Progenitor cell of endocrine pancreas (in vitro differentiated cells): ENCODE measurements at places on chromosomes 5 and 9. TPM values are rescaled to one million over a fixed set of nuclear protein-coding genes. Genes with fewer than 3 reads are reported as not detected.

DNA sequence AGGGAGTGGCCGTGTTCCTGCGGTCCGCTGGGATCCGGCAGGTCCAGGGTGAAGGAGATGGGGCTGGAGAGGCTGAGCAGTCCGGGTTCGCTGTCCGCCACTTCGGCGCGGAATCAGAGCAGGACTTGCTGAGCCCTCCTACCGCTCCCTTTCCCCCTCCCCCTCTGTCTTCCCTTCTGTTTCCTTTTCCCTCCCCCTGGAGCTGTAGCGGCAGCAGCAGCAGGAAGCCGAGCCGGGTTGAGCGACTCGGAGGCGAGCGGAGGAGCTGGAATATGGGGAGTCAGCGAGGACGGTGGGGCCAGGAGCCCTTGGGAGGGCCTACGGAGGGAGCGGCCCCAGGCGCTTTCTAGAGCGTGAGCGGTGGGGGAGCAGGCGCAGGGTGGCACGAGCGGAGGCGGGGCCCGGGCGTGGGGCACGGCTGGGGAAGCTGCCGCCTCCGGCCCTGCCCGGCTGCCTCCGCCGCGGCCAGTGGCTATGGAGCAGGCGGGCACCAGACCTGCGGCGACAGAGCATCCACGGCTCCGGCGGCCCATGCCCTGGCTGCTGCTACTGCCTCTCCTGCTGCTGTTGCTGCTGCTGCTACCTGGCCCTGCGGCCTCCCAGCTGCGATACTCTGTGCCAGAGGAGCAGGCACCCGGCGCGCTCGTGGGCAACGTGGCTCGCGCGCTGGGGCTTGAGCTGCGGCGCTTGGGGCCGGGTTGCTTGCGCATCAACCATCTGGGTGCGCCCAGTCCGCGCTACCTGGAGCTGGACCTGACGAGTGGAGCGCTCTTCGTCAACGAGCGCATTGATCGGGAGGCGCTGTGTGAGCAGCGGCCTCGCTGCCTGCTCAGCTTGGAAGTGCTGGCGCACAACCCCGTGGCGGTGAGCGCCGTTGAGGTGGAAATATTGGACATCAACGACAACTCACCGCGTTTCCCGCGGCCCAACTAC is at the start of gene PCDHAC2:
PCDHAC2 (plus strand) TSS at position 184 of the 933 bp plus-strand sequence; CDS start at position 475, 291 bp downstream.
- H3K4me3 ChIP-seq, result peak within 1 kb of the TSS; percentile 80
- peak within 1 kb of the TSS; percentile 38 for H3K27ac ChIP-seq
- peak; percentile 42 for DNase-seq
- peaks cover 5% of the 10 kb centered on the region for H3K4me1 ChIP-seq

- H3K36me3 ChIP-seq, result no peaks in the 10 kb centered on the region
Measured at GRCh38 chr5:94908889-94909480, 290.5 kb downstream of the SLF1 start.

DNA sequence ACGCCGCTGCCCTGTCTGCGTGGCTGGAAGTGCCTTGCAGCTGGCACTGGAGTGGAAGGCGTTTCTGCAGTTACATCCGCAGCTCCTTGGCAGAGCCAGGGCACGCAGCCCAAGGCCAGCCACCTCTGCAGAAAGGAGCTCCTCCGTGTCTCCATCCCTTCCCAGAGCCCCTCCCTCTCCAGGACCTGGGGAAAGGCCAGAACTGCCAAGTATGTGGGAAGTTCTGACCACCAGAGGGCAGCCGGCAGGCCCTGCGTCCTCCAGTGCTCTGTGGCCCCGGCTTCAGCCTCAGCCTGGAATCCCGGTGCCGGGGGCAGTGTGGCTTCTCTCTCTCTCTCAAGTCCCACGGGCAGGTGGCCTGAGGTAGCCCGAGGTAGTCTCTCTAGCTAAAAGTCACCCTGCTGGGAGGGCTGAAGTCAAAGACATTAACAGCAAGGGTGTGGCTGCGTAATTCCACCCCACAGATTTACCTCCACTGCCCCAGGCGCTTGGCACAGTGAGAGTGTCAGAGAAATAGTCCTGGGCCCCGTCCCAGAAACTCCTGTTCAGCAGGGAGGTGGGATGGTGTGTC is 101.7 kb upstream of the FCN2 start:
- peaks cover 12% of the 10 kb centered on the region for H3K4me1 ChIP-seq
- no peak overlapping the region for H3K27ac ChIP-seq
- peak; percentile 47 for DNase-seq

GRCh38 chr5:117220730-117221129 is 646.1 kb upstream of the SEMA6A start:
- no peak for DNase-seq
- H3K27me3 ChIP-seq, result no peaks in the 10 kb centered on the region
- H3K4me3 ChIP-seq, result no peak overlapping the region
- H3K27ac ChIP-seq, result no peak overlapping the region

- peak overlapping the region; percentile 92 for H3K27ac ChIP-seq
- no peak overlapping the region for H3K4me3 ChIP-seq
- no peaks in the 10 kb centered on the region for H3K27me3 ChIP-seq
- no peak for DNase-seq
- peaks cover 3% of the 10 kb centered on the region for H3K36me3 ChIP-seq
Measured at GRCh38 chr5:160287378-160288051, 24.8 kb downstream of the CCNJL start.

GRCh38 chr5:150484964-150485692 is 22.8 kb upstream of the NDST1 start:
- H3K4me3 ChIP-seq, result peak overlapping the region; percentile 81
- no peak for DNase-seq
- H3K27me3 ChIP-seq, result no peaks in the 10 kb centered on the region
- H3K27ac ChIP-seq, result peak overlapping the region; percentile 94
- H3K4me1 ChIP-seq, result peaks cover 44% of the 10 kb centered on the region

- H3K4me3 ChIP-seq, result no peak overlapping the region
- H3K4me1 ChIP-seq, result no peaks in the 10 kb centered on the region
- no peaks in the 10 kb centered on the region for H3K36me3 ChIP-seq
- DNase-seq, result no peak
- H3K27me3 ChIP-seq, result no peaks in the 10 kb centered on the region
- H3K27ac ChIP-seq, result no peak overlapping the region
Measured at GRCh38 chr5:29130786-29131185, 2062.7 kb upstream of the CDH6 start.

GRCh38 chr5:150671509-150672236 is 10.6 kb downstream of the MYOZ3 start:
- H3K4me1 ChIP-seq, result no peaks in the 10 kb centered on the region
- no peak overlapping the region for H3K27ac ChIP-seq
- no peaks in the 10 kb centered on the region for H3K36me3 ChIP-seq
- H3K4me3 ChIP-seq, result peak overlapping the region; percentile 73
- DNase-seq, result peak; percentile 30

DNA sequence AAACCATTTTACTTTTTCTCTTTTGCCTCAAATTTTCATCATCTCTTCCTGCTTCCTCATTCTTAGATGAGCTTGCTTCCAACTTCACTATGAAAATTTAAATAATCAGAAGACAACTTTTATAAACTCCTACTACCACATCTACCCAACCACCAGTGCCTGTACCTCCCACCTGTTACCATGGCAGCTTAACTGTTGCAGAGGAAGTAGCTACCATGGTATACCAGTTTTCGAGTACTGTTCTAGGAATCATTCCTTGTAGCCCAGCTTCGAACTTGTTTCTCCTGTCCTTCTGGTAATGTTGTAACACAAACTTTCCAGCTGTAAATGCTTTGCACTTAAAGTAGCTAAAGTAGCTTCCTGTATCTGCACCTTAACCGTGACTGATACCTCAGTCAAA is 266.8 kb upstream of the NREP start:
- H3K36me3 ChIP-seq, result no peaks in the 10 kb centered on the region
- H3K27me3 ChIP-seq, result no peaks in the 10 kb centered on the region
- H3K27ac ChIP-seq, result no peak overlapping the region

- H3K4me1 ChIP-seq, result peaks cover 6% of the 10 kb centered on the region
- DNase-seq, result no peak
- H3K27ac ChIP-seq, result no peak overlapping the region
- H3K36me3 ChIP-seq, result no peaks in the 10 kb centered on the region
- H3K4me3 ChIP-seq, result no peak overlapping the region
Measured at GRCh38 chr5:34648840-34649158, 7.3 kb upstream of the RAI14 start.

DNA sequence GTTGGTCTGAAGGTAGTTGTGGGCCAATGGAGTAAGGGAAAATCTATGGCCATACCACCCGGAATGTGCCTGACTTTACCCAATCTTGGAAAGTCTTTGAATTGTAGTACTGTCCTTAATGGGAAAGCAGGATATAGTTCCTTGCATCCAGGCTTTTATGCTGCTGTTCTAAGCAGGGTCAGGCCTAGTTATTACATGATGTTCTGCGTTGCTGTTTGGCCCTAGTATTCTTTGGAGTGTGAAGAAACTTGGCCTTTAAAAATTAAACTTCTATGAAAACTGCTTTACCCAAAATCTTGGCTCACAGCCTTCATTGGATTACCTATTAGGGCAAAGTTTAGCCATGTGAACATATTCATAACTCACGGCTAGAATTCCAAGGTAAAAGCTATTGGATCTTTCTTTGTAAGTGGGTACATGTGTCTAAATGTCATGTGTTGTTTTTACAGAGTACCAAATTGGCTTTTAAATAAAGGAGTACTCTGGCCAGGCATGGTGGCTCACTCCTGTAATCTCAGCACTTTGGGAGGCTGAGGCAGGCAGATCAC is 211.1 kb downstream of the DTWD2 start:
- peaks cover 3% of the 10 kb centered on the region for H3K27me3 ChIP-seq
- no peak overlapping the region for H3K27ac ChIP-seq
- H3K36me3 ChIP-seq, result no peaks in the 10 kb centered on the region

DNA sequence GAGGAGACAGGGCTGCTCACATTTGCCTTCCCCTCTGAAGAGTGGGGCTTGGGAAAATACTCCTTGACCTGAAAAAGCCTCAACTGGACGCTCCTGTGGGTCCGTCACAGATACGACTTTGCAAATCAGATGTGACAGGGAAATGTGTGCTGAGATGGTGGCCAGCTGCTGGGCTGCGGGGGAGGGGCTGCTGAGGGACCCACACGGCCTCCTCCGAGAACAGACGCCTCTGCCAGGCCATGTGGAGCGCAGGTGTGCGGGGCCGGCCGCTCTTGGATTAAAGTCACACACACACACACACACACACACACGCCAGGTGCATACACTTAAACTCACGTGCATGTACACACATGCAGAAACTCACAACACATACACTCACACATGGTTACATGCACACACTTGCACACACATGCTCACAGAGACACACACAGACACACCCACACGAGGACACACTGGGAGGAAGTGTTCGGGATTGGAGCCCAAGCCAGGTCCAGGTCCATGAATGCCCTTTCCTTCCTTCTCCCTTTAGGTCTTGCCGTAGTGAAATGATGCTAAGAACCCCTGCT is 167.4 kb downstream of the GAPVD1 start:
- H3K36me3 ChIP-seq, result no peaks in the 10 kb centered on the region
- H3K4me1 ChIP-seq, result no peaks in the 10 kb centered on the region
- H3K27ac ChIP-seq, result no peak overlapping the region

GRCh38 chr5:118965890-118966289 is 22.5 kb downstream of the DTWD2 start:
- H3K36me3 ChIP-seq, result peaks cover 9% of the 10 kb centered on the region
- H3K27ac ChIP-seq, result no peak overlapping the region
- H3K4me3 ChIP-seq, result no peak overlapping the region
- DNase-seq, result no peak
- peaks cover 1% of the 10 kb centered on the region for H3K4me1 ChIP-seq

DNA sequence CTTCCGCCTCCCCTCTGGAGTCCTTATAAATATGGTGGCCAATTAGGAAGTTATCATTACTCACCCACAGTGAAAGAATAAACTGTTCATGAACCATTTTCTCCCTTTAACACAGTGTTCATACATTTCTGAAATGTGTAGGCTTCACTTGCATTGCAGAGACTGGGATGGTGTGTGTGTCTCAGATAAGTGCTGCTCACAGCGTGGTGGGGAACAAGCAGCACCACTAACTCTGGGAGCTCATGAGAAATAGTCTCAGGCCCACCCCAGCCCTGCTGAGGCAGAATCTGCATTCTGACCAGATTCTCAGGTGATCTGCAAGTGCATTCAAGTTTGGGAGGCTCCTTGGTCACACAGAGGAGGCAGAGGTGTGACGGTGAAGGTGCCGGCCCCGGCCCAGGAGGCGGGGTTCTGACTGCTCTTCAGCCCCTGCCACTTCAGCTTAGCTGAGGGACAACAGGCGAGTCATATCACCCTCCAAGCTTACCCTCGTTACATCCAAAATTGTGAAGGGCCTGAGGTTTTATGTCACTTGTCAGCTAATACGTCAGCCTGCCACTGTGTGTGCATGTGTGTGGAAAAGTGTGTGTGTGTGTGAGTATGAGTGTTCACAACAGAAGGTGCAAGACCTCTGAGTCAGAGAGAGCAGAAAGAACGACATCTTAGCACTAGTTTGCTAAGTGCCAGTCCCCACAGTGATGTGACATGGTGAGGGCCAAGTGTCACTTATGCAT is 34.7 kb downstream of the DAP start:
- H3K27me3 ChIP-seq, result no peaks in the 10 kb centered on the region
- H3K4me1 ChIP-seq, result peaks cover 12% of the 10 kb centered on the region
- DNase-seq, result no peak
- H3K27ac ChIP-seq, result no peak overlapping the region
- H3K36me3 ChIP-seq, result peaks cover 11% of the 10 kb centered on the region

GRCh38 chr9:126219166-126219565 is 107.5 kb upstream of the MVB12B start:
- no peaks in the 10 kb centered on the region for H3K36me3 ChIP-seq
- H3K27ac ChIP-seq, result no peak overlapping the region
- no peak for DNase-seq
- H3K27me3 ChIP-seq, result peaks cover 40% of the 10 kb centered on the region
- H3K4me3 ChIP-seq, result no peak overlapping the region

GRCh38 chr5:179120951-179121666 is 60.9 kb downstream of the ZNF354C start:
- H3K27me3 ChIP-seq, result no peaks in the 10 kb centered on the region
- H3K27ac ChIP-seq, result no peak overlapping the region
- no peak for DNase-seq
- H3K36me3 ChIP-seq, result peaks cover 2% of the 10 kb centered on the region

DNA sequence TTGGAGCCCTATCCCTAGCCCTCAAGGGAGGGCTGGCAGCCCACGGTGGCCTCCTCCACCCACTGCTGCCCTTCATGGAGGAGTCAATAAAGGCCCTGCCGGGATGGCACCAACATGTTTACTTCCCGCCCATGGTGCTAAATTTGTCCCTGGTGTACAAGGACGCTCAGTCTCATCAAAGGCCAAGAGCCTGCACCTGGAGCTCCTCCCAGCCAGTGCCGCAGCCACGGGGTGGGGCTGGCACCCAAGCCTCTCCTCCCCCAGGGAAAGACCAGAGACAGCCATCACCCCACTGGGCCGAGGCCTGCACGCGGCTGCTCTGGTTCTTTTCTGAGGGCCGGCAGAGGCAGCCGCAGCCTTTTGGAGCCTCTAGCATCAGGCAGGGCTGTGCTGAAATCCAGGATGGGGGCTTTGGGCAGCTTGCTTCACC is 34.8 kb upstream of the RXRA start:
- H3K27ac ChIP-seq, result no peak overlapping the region
- H3K27me3 ChIP-seq, result peaks cover 17% of the 10 kb centered on the region
- peaks cover 10% of the 10 kb centered on the region for H3K4me1 ChIP-seq
- H3K4me3 ChIP-seq, result no peak overlapping the region
- H3K36me3 ChIP-seq, result no peaks in the 10 kb centered on the region

- no peak for DNase-seq
- H3K4me1 ChIP-seq, result no peaks in the 10 kb centered on the region
- no peak overlapping the region for H3K4me3 ChIP-seq
Measured at GRCh38 chr5:4005335-4005734, 409.7 kb downstream of the IRX1 start.

Gene TAS2R1
- total RNA-seq, result 0.22 TPM in 1 of 2 replicates, not detected in the other

Gene AK8
- 1.1 and 1.9 TPM in 2 replicates for total RNA-seq

Gene ECSCR
- total RNA-seq, result not detected in 2 replicates

Gene CMBL
- total RNA-seq, result 10.0 and 13.6 TPM in 2 replicates

Gene FAM78A
- total RNA-seq, result 1.9 and 2.0 TPM in 2 replicates

Gene TAF11L5
- total RNA-seq, result not detected in 2 replicates

Gene NKD2
- 23.9 and 28.3 TPM in 2 replicates for total RNA-seq

Gene PHF19
- 27.2 and 28.4 TPM in 2 replicates for total RNA-seq

Gene THBS4
- total RNA-seq, result 5.6 and 6.1 TPM in 2 replicates

Gene GRM6
- not detected in 2 replicates for total RNA-seq
